Amniotic stem cell (primary cell): ENCODE measurements at places on chromosomes 6 and 20.

- DNase-seq, result no peak
These were observed 57.4 kb downstream of the DTD1 start for GRCh38 chr20:18645196-18645745.

DNA sequence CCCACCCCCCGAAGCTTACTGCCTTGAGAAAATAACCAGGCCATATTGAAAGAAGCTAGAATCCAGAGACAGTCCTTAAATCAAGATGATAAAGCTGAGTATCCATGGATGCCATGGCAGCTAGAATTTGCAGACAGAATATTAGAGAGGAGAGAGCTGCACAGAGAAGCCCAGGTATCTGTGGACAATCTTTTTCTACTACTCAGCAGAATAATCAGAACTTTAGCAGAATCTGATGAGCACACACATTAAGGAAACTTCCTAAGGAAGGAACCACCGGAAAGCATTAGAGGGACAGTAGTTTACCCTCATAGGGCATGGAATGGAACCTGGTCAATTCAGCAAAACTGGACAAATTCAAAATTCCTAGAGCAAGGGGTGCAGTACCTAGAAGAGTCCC is 1001.7 kb downstream of the HACE1 start:
- no peak for DNase-seq

DNA sequence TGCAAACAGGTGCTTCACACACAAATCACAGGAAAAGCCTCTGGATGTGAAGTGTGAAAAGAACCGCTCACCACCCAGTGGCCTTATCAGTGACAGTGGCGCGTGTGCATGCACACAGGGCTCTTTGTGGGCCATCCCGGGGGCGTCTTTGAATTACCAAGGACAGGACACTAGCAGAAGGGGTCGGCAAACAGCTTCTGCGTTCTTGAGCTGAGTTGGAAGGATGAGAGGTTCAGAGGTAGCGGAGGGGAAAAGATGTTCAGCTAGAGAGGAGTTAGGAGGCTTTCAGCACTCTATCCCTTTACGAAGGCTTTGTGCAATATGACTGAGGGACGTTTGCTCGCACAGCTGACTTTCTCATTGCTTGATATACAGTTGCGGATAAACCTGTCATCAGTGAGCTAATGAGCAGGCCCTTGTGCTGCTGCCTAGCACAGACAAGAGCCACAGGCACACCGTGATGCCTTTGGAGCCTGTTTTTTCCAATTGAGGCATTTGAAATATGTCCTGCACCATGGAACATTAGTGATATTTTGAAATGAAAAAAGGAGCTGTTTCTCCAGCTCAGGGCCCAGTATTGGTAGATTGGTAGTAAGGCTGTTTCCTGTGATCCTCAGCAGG is 83.1 kb downstream of the IYD start:
- DNase-seq, result no peak

DNA sequence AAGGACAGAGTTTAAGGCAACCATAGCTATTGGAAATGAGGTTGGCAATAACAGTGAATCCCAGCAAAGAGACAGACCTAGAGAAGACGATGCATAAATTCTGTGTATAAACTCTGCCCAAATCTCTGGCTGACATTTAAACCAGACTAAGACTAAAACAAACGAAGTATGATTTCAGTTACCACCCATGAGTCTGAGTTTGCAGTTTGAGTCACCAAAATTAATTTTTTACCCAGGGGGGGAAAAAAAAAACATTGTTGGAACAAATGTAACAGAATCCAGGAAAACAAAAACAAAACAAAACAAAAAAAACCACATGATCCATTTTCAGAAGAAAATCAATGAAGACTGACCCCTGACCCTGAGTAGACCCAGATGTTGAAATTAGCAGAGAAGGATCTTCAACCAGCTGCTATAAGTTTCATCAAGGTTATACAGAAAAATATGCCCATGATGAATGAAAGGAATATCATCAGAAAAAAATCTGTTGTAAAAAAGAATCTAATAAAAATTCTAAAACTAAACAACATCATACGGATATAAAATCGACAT is 190.8 kb downstream of the GMDS start:
- DNase-seq, result no peak

DNA sequence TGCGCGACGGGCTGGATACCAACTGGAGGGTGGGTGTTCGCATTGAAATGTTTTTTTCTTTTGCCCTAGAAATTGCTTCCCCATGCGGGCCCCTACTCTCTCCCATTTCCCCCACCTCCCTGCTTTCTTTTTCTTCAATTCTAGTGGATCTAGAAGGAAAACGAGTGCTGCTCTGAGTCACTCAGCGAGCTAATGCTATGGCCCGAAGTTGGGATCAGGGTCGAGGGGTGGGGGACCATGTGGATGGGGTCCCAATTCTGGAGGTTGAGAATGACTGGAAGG is 71.5 kb downstream of the SOX4 start:
- no peak for DNase-seq
